Stimulated activated CD4-positive, alpha-beta T cell treated with anti-CD3 and anti-CD28 coated beads, Interleukin-1b, Interleukin-23, amount 100 ng/mL, for 4 hours (primary cell): ENCODE measurements at places on chromosomes 1 and 21.

DNA sequence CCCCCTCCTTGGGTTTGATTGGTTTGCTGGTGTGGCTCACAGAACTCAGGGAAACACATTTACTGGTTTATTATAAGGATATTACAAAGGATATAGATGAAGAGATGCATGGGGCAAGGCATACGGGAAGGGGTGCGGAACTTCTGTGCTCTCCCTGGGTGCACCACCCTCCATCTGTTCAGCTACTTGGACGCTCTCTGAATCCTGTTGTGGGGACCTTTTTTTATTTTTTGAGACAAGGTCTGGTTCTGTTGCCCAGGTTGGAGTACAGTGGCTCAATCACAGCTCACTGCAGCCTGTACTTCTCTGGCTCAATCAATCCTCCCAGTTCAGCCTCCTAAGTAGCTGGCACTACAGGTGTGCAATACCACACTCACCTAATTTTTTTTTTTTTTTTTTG lies 7.4 kb downstream of the LURAP1 start:
- DNase-seq: no peak

DNA sequence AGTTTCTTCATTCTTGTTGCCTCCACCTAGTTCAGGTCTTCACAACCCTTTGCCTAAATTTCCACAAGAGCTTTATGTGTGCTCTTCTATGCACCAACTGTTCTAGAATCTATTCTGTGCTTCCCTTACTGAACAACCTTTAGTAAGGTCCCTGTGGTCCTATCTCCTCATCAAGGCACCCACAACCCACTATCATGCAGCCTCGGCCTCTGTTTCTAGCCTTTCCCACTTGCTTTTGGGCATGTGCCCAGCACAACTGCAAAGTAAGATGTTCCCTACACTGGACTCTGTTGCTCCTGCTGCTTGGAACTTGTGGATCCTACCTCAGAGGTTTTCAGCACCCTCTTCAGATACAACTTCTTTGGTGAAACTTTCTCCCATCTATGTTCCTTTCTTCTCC lies 2.4 kb upstream of the IER5 start:
- DNase-seq: no peak

DNA sequence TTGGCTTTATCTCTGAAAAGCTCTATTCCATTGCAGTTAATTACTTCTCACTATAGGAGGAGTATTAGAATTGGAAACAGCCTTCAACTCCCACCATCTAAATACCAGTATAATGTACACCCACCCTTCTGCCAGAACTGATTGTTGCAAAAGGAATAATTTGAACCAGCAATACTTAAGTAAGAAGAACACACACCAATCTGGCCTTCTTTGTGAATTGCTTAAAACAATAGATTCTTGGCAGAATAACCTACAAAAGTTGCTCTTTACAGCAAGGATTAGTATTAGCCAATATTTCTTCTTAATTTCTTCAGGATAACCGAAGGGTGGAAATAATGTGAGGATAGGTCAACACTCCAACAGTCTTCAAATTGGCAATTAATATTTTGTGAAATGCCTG lies 54.9 kb upstream of the ADAMTS5 start:
- DNase-seq: no peak

GRCh38 chr1:8155528-8156186 lies 129.5 kb upstream of the ERRFI1 start:
- DNase-seq: no peak

- no peak for DNase-seq
These were observed 15.2 kb downstream of the WLS start for GRCh38 chr1:68217060-68217554.

- no peak for DNase-seq
These were observed 180.6 kb upstream of the JUN start for GRCh38 chr1:58964428-58964827.

- no peak for DNase-seq
These were observed 2.7 kb upstream of the TMPRSS3 start for GRCh38 chr21:42398436-42399028.

DNA sequence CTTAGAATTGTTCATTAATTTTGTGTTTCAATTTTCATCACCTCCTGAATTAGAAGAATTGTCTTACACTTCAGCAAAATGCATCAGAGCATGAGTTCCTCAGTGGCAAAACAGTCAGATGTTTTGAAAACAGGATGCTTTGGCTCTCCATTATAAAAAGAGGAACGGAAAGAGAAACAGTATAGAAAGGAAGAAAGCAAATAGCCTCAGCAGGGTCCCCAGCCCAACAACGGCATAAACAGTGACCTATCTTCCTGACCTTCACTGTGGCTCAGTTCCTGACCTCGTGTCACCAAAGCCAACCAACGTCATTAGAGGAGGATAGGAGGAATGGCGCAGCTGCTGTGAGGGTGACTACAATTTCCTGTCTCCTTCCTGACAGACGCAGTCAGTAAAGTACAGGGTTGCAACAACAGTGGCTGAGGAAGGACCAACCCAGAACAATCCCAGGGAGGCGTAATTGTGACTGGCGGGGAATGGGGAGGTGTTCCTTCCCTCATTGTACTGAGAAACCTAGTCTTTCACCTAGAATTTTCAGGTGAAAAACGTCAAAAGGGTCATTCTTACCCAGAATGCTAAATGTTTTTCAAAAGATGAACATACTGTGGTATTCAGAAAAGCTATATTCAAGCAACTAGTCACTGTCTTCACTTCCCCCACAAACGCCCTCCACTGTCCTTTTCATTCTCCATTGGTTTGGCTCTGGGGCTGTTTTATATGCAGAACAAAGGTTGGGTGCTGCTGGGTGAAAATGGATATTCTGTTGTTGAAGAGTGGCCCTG lies 197.9 kb upstream of the SGIP1 start:
- peak; percentile 31 for DNase-seq

DNA sequence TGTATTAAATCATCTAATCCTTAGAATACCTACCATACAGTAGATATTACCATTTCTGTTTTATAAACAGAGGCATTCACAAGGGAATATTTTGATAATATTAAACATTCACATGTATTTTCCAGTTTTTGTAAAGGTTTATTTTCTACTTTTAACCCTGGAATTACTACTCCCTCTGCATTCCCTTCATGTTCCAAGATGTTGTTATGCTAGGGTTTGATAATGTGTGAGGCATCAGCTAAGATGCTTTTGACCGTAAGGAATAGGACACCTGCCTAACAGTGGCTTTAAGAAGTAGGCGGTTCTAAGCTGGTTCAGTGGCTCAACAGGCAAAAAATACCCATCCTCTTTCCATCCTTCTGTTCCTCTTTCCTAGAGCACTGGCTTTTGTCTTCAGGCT lies 131.9 kb upstream of the USP24 start:
- DNase-seq: no peak

DNA sequence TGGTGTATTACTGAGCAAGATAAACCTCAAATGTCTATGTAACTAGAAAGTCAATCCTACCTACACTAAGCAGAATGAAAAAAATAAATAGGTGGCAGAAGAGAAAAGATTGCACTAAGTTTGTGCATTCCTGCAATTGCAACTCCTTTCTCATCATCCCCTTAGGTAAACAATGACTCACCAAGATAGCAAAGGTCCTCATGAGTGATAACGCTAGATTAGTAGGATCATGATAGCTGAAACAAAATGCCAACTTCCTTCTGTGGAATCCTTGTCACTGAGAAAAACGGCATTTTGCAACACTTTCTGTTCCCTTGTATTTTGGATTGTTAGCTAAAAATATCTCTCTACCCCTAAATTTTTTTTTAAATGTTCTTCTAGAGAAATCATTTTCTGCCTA lies 20.0 kb upstream of the FCER1A start:
- DNase-seq: no peak
